AG10803 (cell line): ENCODE measurements at places on chromosomes 13 and 19.

DNA sequence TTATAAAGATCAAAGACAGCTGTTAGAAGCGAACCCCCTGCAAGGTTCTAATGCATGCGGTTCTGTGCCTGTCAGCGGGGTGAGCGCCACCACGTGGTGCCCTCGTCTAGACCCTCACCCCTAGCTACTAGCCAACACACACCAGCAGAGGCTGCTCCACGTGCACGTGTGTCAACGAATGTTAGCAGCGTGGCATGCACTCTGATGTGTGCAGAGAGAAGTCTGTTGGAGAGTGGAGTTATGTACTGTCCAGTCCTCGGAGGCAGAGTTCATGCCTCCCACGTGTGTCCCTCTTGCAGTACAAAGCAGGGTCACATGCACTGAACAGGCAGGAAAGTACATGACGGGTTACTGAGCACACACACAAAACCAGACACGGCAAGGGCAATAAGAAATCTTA lies 75.0 kb upstream of the SLC15A1 start:
- DNase-seq: no peak

DNA sequence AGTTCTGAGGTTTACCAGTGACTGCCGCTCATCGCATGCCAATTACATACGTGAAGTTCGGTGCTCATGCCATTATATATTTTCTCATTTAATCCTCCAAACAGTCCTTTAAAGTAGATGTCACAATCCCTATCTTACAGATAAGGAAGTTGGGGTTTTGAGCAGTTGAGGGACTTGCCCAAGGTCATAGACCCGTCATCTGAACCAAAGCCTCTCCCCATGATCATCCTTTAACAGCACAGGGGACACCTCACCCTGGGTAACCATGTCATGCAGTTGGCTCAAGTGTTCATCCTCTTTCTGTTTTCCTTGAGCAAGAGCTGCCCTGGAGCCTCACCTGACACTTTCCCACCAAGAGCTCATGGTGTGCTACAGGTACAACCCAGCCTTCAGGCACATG lies 69.1 kb downstream of the HSPH1 start:
- no peak for DNase-seq

- DNase-seq: no peak
Observed at GRCh38 chr13:25619897-25620296, 248.1 kb downstream of the ATP8A2 start.

DNA sequence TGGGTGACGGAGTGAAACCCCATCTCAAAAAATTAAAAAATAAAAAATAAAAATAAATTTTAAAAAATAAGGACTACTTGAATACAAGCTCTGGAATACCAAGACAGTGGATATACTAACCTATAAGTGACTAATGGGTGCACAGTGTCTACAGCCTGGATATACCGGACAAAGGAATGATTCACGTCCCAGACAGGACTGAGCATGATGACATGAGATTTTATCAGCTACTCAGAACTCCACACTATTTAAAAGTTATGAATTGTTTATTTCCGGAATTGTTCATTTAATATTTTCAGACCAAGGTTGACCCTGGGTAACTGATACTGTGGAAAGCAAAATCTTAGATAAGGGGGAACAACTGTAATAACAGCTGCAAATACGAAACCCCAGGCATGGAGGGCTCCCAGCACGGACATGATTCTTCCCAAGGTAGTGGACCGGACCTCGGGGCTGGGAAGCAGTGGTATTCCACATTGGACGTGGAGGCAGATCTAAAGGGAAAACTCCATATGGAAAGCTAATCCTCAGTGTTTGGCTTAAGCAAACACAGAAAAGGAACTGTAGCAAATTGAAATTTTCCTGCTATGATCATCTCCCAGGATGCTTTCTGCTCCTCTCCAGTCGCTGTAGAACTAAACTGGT lies 102.6 kb upstream of the TSHZ3 start:
- no peak for DNase-seq

- DNase-seq: no peak
Observed at GRCh38 chr19:18057557-18057956, 29.2 kb downstream of the IL12RB1 start.

DNA sequence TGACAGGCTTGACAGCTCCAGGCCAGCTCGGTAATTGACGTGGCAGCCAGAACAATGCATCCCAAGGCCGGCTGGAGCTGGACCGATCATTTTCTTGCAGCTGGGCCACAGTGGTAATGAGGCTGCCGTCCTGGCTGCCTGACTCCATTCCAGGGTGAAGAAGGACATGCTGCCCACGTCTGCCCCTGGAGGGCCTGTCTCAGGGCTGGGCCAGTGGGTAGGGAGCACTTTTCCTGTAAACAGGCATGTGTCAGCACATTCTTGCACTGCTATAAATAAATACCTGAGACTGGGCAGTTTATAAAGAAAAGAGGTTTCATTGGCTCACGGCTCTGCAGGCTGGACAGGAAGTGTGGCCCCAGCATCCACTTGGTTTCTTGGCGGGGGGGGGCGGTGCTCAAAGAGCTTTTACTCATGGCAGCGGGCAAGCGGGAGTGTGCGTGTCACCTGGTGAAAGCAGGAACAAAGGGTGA lies 38.1 kb upstream of the KCTD15 start:
- DNase-seq: no peak

- DNase-seq: no peak
Observed at GRCh38 chr13:111233080-111233479, 87.4 kb upstream of the TEX29 start.

GRCh38 chr19:1512671-1513498 lies at the start of gene ADAMTSL5:
Gene ADAMTSL5, minus strand, starts transcription at chr19:1513019. Its CDS starts 2,076 bp downstream, at chr19:1510943.
- peak; percentile 73 for DNase-seq

DNA sequence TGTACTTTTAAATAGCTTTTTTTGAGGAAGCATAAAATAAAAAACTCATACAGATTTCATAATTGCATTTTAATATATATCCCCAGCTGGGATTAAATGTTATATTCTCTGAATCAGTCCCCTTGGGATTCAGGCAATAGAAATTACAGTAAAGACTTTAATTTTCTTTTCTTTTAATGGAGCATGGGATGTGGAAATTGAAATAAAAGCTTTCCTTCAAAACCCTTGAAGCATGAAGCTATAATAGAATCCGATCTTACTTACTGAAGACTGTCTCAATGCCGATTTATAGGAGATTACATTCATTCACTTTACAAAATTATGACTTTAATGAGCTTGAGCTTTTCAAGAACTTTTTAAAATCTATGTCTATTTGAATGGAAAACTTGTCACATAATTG lies 243.4 kb downstream of the SPRY2 start:
- no peak for DNase-seq

- peak; percentile 47 for DNase-seq
Observed at GRCh38 chr13:106117035-106117434, 418.4 kb downstream of the EFNB2 start.
